ENCODE measurements at places on chromosomes 3 and 15.

- DNase-seq = peak; percentile 93
These were observed 231.6 kb downstream of the CACNA2D3 start for GRCh38 chr3:54353946-54354345.

DNA sequence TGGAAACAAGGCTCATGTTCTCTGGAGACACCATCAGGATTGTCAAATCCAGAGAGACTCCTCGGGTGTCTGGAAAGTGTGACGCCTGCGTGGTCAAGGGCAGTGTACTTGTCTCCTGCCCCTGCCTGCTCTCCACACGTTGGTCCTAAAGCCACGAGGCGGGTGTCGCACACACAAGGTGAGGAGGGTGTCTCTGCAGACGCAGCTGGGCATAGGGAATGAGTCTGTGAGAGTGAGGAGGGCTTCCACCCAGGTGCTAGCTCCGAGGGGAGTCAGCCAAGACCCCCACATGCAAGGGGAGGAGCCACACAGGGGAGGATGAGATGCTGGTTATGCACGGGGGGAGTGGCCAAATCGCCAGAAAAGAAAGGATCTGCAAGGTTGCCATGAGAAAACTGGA, 27.9 kb upstream of the OCA2 start:
- no peak for DNase-seq

- DNase-seq = peak; percentile 3
These were observed 9.6 kb downstream of the KBTBD13 start for GRCh38 chr15:65085990-65086679.

DNA sequence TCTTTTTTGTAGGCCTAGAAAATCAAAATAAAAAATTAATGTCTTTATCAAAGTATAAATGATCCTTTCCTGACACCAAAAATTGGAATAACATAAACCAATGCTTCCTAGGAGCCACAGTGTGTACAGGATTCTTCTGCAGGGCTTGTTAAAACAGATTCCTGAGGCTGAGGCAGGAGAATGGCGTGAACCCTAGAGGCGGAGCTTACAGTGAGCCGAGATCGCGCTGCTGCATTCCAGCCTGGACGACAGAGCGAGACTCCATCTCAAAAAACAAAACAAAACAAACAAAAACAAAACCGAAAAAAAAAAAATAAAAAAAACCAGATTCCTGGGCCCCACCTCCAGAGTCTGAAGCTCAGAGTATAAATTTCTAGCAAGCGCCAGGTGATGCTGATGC, 78.0 kb downstream of the PEX5L start:
- no peak for DNase-seq

GRCh38 chr3:122299215-122299614, 25.8 kb upstream of the CSTA start:
- no peak for DNase-seq

- no peak for DNase-seq
These were observed 102.8 kb downstream of the CHSY1 start for GRCh38 chr15:101148881-101149664.

- no peak for DNase-seq
These were observed 8.2 kb downstream of the IGDCC3 start for GRCh38 chr15:65369651-65370050.

- no peak for DNase-seq
These were observed 56.1 kb upstream of the KIF23 start for GRCh38 chr15:69357773-69358771.

- no peak for DNase-seq
These were observed 200.3 kb upstream of the IL12A start for GRCh38 chr3:159788291-159788690.

GRCh38 chr3:159660901-159661300, 327.7 kb upstream of the IL12A start:
- DNase-seq = no peak

DNA sequence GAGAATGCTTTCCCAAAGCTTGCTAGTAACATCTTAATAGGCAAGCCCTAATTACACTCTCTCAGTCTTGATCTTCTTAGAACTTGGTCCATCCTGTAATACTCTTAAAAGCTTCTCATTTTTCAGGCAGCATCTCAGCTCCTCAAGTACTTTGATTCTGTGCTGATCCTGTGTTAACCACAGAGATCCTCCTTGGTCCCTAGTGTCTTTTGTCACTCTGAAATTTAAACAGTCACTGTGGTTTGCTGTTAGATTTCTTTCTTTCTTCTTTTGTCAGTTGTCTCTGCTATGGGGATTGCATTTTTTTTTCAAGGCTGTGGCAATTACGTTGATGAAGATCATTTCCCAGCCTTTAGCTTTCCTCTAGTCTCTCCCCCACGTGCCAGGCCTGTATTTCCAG, 26.0 kb upstream of the UBE3A start:
- DNase-seq = no peak

DNA sequence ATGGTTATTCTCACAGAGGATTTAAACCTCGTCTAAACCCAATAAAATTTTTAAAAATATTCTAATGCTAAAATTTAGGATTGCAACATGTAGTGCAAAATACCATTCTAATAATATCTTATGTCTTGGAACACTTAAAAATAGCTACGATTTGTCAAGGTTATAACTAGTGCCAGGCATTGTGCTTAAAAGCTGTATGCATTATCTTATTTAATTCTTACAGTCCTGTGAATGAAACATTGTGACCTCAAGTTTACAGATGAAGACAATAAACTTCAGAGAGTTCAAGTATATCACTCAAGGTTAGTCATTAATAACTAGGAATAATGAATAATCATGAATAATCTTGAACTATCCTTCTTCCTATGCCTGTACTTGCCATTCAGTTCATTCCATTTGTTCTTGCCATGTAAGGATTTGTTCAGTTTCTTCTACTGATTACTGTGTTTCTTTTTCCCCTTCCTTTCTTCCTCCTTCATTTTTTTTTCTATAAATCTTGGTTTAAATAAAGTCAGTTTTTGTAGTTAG, 897.6 kb upstream of the NR2F2 start:
- DNase-seq = no peak

DNA sequence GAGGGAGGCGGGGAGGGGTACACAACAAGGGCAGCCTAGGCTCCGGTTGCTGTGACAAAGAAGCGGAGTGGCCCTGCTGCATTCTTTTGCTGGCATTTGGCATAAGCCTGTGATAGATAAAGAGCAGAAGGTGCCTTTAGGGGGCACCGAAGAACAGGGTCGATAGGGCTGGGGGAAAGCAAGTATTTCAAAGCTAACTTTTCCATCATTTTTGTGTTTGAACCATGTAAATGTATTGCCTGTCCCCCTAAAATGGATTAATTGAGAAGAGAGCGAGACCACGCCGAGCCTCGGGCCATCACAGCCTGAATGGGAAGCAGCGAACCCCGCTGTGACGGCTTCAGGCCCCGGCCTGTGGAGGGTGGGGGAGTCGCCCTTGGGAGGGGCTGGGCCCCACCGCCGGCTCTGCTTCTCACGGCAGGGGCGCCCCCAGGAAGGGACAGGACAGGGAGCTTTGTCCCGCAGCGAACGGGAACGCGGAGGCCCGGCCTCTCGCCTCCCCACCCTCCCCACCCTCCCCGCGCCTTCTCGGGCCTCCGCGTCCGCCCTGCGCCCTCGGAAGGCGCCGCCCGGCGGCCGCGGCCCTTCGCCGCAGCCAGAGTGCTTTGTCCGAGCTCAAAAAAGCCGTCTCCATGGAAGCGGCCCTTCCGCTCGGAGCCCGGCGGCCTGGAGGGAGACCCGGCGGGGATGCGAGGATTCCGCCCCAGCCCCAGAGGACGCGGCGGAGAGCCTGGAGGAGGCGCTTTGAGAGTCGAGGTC, 32.4 kb upstream of the ALDH1L1 start:
- DNase-seq = no peak

DNA sequence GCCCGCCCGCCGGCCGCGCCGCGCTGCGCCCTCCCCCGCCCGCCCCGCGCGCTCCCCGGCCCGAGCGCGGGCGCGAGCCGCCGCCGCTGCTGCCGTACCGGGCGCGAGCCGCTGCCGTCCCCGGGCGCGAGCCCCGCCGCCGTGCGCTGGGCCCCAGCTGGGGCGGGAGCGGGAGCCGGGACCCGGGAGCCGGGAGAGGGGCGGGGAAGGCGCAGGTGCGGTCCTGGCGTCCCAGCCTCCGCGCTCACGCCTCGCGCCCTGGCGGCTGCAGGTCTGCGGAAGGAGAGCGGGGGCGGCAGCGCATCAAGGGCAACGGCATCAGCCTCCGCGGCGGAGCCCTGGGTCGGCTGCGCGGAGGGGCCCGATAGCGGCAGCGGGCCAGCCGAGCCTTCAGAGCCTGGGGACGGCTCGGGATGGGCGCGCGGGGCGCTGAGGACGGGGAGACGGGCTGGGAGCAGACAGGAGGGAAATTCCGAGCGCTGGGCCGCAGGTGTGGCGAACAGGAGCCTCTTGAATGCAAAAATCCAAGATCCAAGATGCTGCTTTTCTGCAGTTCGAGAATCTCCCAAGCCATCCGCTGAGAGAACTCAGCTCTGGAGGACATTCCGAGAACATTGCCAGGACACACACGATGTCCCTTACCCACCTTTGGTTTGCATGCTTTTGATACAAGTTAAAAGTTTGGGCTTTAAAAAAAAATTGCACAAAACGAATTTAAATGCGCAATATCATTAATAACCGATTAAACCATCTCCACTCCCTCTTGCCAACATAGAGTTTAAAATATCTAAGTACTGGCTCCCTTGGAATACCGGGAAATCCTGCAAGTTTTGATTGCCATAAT, 251.1 kb downstream of the TJP1 start:
- DNase-seq = no peak

DNA sequence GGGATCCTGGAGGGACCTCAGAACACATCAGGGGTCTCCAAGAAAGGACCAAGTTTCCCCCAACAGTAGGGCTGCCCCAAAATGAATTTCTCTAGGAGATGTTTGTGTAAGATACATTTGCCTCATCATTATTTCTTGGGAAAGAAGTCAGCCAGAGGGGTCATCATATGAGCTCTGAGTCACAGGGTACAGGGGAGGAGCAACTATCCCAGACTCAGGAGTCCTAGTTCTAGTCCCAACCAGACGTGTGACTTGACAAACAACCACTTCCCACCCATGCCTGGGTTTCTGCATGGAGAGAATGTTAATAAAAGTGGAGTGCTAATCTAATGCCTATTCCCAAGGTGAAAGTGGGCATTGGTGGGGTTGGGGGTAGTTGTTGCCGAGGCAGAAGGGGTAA, 144.1 kb downstream of the ALDH1A2 start:
- DNase-seq = no peak

- no peak for DNase-seq
These were observed at the start of gene MAP2K5 for GRCh38 chr15:67542420-67543347. Gene MAP2K5 (plus strand): TSS chr15:67542703. CDS start chr15:67543336, 633 bp downstream.

DNA sequence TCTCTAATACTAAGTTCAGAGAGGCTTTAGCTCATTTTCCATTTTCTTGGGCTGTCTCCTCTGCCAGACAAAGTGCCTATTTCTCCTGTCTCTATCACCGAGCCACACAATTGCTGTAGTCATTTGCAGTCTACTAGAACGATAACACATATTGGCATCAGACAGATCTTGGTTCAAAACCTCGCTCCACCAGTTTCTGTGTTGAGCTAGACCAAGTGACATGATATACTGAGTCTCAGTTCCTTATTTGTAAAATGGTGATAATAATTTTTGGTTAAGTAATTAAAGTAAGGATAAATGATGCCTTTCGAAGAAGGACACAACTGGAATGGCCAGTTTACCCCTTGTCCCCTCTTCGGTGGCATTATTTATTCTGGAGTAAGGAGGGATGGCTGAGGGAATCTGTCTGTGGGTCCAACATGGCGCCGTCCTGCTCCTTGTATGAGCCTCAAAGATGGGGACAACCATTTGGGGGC, 398 bp upstream of the RAB7A start:
- DNase-seq = no peak

DNA sequence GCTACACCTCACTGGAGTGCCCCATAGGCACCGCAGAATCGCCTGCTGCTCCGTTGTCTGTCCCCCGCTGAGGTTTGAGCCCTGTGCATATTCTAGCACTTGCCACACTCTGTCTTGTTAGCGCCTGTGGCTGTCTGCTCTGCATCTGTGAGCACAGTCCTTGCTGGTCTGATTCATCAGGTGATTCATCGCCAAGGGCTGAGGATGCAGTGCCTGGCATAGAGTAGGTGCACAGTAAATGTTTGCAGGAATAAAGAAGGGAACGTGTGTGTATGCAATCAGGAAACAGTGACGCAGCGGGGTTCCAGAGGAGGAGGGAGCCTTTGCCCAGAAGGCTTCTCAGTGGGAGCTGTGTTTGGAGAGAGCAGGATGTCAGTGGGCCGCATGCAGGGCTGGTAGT, 124.0 kb upstream of the PLXNA1 start:
- no peak for DNase-seq

- DNase-seq = no peak
These were observed 30.8 kb downstream of the ST3GAL6 start for GRCh38 chr3:98793971-98794370.

GRCh38 chr15:89017370-89018066, 70.7 kb upstream of the ABHD2 start:
- peak; percentile 66 for DNase-seq

DNA sequence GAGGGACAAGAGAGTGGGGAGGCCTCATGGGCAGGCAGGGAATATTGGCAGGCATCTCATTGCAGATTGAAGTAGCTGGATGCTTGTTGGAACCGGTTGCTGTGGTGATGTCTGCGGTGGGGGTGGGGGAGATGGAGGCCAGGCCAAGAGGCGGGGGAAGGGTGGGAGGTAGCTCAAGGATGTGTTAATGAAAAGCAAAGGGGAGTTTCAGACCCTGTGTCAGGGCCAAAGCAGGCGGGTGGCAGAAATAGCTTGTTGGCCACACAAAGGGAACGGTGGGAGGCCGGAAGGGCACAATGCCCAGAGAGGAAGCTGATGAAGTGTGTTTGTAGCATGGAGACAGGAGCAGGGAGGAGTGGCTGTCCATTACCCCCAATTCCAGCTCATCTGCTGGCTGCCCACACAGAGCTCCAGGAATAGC, 28.0 kb downstream of the CCDC33 start:
- no peak for DNase-seq

DNA sequence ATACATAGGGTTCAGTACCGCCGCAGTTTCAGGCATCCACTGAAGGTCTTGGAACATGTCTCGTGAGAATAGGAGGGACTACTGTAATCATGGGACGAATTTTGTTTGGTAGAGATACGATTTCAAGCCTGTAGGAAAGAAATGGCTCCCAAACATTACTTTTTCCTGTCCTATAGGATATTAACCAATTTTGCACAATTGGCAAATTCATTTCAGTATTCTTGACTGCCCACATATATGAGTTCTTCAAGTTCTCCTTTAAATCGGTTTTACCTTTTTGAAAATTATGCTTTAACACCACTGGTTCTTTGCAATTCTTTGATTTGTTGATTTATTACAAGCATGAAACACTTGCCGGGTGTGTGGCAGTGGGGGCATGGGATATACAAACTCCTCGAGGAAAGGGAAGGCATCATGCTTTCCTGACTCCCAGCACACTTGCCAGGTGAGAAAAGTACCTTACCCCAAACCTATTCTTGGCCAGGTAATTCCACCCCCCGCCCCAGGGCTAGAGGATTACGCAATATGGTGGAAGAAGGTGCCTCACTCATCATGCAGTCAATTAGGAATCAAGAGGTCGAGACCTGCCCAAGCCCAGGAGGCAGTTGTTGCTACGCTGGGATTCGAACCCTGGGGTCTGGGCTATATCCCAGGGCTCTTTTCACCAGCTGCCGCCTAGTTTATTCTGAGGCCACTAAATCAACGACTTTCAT, 584 bp upstream of the LARS2 start:
- DNase-seq = no peak

- DNase-seq = no peak
These were observed 23.4 kb downstream of the KIF7 start for GRCh38 chr15:89631902-89632264.
